Glomerular endothelial cell (primary cell): ENCODE measurements at places on chromosomes 1 and 21.
A peak's percentile ranks its signal among the peaks of the same experiment; 100 is the strongest.

DNA sequence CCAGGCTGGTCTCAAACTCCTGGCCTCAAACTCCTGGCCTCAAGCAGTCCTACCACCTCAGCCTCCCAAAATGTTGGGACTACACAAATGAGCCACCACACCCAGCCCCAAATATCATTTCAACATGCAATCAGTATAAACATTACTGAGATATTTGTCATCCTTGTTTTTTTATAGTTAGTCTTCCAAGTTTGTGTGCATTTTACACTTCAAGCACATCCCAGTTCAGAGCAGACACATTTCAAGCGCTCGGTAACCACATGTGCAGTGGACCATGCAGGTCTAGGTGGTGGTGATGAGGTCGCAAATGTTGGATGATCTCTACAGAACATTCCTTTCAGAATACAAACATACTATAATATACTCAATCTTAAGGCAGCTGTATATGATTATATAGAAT, 23.8 kb upstream of the APP start:
- no peak for DNase-seq

DNA sequence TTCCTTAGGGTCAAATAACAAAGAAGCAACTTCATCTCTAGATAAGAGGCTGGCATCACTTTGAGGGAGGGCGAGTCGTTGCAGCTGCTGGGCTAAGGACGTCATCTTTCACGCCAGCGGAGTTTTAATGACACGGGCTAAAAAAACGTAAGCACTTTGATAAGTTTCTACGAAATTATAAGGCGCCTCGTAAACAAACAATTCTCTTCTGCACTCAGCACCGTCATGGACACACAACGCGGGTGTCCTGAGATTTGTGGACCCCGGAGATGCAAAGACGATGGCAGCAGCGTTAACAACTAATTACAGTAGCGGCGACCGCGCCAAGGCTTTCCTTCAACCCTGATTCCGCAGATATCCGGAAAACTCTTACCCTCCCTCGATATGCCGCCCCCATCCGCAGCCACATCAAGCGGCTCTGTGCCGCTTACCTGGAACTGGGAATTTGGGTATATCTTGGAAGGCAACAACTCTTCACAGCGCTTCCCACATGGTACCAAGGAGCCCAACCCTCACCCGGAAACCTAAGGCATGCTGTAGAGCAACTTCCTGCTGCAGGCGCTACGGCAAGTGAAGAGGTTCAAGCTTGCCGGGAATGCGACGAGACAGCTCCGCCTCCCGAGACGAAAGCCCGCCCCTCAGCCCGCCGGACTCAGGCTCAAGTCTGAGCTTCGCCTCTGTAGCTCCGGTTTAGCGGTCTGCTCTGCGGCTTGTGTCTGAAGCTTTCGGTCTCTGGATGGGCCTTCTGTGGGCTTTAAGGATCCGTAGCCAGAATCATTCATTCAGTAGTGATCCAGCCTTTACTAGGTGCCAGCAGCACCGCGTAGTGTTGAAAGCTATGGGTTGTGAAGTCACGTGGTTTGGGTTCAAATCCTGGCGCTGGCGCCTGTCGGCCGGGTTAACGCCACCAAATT, at the start of gene HEATR1:
HEATR1 (minus strand) TSS at position 526 of the 914 bp plus-strand sequence; CDS start at position 105, 421 bp downstream.
- DNase-seq, result peak; percentile 79

DNA sequence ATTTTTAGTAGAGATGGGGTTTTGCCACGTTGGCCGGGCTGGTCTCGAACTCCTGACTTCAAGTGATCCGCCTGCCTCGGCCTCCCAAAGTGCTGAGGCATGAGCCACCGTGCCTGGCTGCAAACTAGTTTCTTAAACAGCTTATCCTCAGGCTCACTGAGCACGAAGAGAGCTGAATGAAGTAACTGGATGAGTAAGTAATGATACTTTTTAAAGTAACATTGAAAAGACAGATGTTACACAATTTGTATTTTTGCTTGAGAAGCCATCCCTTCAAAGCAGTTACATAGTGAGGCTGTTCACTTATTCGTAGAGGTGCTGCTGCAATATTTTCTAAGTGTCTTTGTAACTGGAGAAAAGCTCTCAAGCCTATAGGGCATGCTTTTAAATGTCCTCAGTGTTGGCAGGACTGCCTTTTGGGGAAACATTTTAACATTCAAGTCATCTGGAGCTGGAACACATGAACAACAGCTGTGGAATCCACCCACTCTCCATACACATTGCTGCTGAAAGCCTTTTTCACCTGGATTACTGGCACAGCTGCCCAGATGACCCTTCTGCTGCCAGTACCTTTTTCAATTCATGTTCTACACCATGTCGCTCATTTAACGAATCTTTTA, 2.7 kb upstream of the YBX1 start:
- DNase-seq, result no peak

- no peak for DNase-seq
Measured at GRCh38 chr1:14111121-14111520, 411.1 kb downstream of the PRDM2 start.

DNA sequence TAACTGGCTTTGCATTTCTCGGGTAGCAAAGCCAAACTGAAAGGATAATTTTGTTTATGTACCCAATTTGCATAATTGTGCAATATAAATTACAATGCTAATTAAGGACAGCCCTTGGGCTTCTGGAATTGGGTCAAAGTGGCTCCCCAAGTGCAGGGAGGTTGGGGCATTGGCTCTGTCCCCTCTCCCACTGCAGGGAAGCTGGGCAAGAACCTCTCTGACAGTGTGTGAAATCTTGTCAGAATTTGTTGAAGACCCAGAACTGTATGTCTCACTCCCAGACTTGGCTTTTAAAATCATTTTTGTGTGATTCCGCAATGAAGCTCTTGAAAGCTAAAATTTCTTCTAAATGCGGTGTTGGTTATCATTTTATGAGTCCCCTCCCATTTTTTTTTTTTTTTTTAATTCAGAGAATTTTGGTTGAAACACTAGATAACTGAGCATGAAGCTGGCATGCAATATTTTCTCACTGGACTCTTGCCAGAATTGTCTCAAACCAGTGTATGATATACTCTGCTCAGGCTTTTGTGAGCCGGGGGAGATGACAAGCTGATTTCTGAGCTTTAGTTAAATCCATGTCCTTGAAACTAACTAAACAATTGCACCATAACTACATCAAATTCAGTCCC, 878.9 kb upstream of the CXADR start:
- no peak for DNase-seq

- no peak for DNase-seq
Measured at GRCh38 chr1:200891774-200892157, 2.9 kb upstream of the INAVA start.

DNA sequence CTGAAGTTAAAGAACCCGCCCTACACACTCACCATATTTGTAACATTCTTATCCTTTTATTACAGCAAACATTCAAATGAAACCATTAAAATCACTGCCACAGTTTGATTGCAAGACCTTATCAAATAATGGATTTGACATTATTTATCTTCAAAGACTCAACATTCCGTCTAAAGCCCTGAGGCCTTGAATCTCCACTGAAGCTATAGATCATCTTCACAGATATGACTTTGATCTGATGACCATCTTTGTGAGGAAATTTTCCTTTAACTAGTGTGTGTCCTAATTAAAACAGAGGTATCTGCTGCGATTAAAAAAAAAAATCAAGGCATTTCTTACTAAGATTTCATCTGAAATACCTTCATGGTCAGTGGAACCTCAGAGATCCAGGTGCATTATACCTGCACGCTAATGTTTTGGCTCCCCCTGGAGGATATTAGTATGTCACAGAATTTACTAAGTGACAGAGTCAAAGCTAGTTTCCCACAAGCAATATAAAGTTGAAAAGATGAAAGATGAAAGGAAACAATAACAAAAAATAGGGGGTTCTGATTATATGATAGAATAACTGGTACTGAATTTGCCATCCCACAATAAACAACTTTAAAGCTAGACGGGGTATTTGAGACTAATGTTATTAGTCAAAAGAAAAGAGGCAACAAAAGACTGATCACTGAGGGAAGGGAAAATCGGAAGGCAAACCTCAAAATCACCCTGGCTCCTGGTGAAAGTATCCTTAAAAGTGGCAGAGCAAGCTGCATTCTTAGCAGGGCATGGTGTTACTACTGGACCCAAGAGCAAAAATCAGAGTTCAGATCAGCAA, 923.4 kb downstream of the NCAM2 start:
- no peak for DNase-seq

DNA sequence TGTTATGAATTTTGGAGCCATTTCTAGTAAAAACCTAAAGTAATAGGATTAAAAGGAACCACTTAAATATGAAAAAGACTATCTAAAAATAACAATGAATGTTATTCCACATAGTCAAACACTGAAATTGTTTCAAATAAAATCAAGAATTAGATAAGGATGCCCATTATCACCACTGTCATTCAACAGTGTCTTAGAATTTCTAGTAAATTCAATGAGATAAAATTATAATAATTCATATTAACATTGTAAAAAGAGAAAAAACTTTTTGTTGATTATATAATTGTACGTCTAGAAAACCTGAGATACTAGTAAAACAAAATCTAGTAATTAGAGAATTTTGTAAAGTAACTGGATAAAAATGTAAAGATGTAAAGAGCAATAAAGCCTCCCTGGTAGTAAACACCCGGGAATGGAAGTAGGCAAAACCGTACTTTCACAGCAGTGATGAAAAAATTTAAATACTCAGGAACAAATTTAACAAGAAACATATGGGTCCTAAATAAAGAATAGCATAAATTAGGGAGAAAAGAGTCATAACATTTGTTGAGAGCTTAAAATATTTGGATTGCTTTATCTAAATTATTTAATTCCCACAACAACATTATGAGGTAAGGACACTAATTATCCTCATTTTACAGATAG, 56.4 kb downstream of the LBR start:
- DNase-seq, result no peak

DNA sequence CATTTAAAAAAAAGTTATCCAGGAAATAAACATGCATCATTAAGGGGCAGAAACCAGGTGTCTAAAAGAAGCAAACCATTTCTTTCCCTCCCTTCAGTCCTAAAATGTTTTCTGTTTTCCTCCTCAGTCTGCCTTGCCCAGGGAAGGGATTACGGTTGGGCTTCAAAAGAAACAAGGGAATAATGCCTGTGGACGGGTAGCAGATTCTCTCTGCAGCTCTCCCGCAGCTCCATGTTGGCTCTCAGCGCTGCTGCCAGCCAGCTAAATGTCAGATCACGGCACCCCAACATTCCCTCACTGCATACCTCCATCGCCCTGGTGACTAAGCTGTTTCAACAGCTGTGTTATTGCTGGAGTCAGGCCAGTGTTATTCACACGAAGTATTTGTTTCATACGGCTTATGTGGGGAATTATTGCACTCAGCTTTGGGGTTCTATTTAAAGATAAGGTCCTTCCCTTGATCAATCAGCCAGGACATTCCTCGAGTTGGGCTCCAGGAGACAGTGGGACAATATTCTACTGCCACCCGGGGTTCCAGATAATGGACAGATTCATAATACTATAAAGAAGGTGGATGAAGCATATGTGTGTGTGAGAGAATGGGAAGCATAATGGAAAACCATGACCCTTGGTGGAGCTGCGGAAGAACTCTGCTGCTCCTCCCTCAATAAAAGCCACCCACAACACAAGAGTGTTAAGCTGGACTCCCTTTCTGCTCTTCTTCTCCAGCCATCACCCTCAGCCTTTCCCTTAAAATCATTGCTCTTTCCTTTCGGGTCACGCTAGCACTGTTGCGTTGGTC, 58.2 kb downstream of the WLS start:
- peak; percentile 93 for DNase-seq

DNA sequence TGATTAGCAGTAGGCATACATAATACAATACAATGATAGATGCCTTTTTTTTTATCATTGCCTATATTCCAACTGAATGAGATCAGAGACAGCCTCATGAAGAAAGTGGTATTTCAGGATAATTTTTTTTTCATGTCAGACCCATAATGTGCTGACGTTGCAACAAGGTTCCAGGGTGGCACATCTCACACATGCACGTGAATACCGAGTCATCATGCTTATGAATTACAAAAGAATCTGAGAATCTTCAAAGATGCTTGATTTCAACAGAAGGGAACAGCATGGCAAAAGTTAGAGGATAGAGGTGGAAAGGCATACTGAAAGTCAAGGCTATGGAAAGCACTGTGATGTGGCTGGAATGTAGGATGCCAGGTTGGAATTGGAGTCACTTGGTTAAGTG, 5.0 kb upstream of the RNF11 start:
- no peak for DNase-seq
